GM13977 (cell line): ENCODE measurements at places on chromosomes 5 and 9.

DNA sequence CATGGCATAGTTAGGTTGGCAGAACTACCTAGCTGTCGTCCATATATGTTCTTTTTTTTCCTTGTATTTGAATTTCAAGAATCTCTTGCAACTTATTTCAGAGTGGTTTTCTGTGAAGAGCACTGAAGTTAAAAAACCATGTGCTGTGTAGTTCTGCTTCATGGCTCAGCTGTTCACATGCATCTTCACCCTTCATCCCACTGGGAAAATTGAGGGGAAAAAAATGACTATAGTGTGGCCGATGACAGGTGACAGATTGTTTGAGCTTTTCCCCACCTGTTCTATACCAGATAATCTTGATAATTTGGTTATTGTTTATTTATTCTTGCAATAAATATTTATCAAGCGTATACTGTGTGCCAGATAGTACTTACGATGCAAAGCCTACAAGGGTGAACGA is 77.8 kb downstream of the AOPEP start:
- no peak for DNase-seq

DNA sequence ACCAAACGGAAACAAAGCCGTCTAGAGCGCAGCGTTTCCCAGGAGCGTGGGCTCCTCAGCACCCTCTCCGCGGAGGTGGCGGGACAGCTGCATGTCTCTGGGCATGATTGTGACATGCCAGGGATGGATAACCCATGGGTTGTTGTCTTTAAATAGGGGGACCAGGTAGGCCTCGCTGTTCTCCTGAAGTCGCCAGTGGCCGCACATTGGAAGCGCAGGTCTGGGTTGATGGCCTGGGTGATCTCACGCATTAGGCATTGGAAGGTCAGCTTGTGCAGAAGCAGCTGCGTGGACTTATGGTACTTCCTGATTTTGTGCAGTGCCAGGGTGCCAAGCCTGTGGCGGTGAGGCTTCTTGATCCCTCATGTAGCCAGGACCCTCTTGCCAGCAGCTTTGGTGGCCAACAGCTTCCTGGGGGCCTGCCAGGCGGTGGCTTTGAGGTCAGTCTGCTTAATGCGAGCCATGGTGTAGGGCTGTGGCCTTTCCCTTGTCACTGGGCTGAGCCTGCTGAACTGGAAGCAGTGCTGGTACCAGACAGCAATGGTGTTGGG is 6.3 kb upstream of the TAF11L3 start:
- no peak for DNase-seq

- DNase-seq: no peak
Measured at GRCh38 chr5:126053630-126054029, 369.6 kb upstream of the GRAMD2B start.

GRCh38 chr9:19373527-19373926 is 6.5 kb downstream of the RPS6 start:
- DNase-seq: no peak

DNA sequence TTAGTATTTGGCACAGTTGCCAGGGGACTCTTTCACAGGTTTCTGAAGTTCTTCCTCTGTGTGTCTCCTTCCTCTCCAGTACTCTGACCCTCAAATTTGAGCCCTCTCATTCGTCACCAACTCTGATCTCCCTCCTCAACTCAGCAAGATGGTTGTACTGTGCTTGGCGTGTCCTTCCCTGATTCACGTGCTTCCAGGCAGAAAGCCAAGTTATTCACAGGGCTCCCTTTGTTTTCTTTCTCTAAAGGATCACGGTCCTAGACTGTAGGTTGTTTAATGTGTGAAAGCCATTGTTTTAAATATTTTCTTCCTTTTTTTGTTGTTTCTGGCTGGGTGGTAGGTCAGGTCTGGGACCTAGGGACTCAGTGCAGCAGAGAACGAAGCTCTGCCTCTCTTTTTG is 142.9 kb downstream of the DMAC1 start:
- DNase-seq: no peak

DNA sequence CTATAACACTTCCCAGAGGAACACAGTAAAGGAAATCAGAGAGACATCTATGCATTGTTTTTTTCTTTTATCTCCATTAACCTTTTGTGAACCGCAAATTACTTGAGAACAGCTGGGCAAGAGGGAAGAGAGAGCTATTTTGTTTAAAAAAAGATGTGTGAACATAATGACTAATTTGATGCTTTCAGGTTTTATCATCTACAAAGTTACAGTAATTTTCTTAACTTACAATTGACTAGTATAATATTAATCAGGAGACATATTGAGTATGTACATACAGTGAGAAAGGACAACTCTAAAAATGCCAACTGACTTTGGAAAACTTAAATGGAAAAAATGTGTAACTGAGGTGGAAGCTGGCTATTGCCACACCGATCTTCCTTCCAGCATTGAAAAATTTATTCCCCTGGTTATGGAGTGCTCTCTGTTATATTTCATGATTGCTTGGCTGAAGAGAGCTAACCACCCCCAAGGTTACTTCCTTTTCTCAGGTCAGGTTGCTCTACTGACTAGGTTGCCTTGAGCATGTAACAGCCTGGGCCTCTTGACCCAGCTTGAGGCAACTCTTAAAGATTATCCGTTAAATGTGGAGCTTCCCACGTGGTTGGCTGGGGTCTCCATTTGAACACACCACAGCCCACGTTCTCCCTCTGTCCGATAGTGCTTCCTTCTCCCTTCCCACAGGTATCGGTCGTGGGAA is 62.6 kb upstream of the C6 start:
- no peak for DNase-seq

DNA sequence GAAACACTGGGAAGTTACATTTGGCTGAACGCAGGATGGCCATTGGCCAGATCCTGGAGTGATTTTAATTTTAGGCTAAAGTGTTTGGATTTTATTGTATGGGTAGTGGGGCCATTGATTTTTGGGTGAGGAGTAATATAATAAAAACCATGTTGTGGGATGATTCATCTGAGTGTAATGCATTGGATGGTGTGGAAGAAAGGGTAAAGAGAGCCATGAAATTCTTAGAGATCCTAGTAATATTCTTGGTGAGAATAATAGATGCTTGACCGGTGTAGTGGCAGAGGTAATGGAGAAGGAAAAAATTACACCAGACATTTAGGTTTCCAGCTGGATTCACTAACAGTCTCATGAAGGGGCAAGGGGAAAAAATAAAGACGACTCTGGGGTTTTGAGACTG is 158.1 kb downstream of the NPR3 start:
- DNase-seq: no peak

DNA sequence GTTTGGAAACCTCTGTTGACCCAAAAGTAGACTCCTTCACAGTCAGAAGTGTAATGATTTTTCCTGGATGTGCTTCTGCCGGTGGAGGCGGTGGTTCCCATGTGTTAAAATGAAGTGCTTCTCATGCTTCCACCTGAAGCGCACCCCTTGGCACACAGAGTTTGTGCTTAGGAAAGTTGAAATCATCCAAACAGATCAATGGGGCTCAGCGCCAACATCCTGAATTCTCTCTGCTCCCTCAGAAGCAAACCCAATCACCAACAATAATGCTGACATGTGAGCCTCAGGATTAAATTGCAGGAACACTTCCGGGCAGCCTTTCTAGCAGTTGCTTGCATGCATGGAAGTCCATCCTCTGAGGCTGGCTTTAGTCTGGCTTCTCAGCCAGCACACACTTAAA is 71.0 kb downstream of the MED10 start:
- no peak for DNase-seq

GRCh38 chr5:109826426-109826825 is 136.7 kb downstream of the MAN2A1 start:
- no peak for DNase-seq
